NCI-H187 treated with DMSO at 0.1 percent for 48 hours (cell line): ENCODE measurements at places on chromosomes 5 and 9.

DNA sequence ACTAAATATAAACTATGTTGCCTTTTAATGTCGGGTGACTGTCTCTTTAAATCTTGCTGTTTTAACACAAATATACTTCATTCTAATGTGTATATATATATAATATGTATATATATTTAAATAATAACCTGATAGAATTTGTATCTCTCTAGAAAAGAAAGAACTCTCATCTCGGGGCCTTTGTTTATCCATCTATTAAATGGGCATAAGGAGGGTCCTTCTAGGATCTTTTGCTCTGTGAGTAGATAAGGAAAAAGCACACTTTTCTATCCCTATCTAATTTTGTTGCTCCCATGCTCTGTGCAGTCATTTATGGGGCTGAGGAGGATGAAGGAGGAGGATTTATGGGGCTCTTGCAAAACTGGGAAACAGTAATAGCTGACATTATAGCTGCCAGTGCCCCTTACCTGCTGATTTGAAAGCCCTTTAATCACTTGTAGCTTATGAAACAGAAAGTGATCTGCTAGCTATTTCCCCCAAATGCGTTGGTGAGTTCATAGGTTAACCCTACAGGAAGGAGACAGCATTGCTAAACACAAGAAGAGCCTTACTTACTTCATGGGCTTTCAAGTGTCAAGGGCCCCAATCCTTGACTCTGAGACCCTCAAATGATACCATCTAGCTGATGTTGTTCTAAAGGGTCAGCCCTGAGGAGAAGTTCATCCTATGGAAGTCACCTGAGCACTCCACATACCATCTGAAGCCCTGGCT is 5.8 kb upstream of the PPARGC1B start:
- DNase-seq = no peak

DNA sequence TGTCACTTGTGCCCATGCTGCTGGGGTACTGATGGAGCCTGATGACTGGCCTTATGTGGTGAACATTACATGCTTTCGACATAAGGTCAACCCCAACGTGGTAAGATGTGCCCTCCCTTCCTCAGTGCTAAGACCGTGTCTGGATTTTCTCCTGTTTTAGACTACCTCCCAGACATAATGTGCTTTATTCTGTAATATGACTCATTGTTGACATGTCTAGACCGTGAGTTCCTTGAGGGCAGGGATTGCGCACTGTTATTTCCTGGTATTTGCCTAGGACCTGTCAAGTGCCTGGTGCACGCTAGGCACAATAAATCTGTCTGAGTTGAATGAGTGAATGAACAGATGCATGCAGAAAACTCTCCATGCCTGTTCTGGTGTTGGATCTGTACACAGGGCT is 346.0 kb downstream of the KDM4C start:
- DNase-seq = no peak

DNA sequence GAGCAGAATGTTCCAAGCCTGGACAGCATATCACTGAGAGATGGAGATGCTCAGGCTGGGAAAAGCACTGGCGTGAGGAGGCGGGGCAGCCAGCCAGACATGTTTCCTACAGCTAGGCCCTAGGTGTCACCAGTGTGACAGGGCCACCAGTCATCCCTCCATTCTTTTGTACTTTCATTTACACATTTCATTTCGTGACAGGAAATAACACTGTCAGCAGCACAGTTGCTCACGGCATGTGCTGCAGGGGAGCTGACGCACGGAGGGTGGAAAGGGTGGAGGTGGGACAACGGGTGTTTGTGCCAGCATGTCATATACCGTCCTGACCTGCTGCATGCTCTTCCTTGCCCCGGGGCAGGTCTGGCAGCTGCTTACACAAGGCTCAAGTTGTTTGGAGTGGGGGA is 14.8 kb upstream of the CEMIP2 start:
- no peak for DNase-seq

GRCh38 chr5:112366987-112367386 is 52.1 kb downstream of the EPB41L4A start:
- no peak for DNase-seq

- DNase-seq = no peak
These were observed 166.0 kb upstream of the IRX2 start for GRCh38 chr5:2917524-2917923.

DNA sequence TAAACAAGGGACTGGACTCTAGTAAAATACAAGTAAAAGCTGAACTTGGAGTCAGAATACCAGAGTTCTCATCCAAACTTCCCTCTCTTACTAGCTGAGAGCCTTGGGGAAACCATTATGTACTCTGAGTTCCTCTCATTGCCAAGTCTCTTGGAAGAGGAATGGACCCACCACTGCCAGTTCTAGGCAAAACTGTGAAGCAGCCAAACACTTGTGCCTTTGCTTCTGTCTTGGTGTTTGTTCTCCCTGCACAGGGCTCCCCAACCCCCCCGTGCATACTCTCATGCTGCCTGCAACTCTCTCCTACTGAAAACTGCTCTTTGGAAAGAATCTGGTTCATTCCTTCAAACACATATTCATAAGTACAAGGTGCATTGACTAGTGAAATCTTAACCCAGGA is 102.6 kb downstream of the PDZD2 start:
- DNase-seq = no peak

- no peak for DNase-seq
These were observed 120.7 kb upstream of the OTULINL start for GRCh38 chr5:14460844-14461398.

- DNase-seq = no peak
These were observed 64.6 kb downstream of the RGS3 start for GRCh38 chr9:113528088-113528487.

DNA sequence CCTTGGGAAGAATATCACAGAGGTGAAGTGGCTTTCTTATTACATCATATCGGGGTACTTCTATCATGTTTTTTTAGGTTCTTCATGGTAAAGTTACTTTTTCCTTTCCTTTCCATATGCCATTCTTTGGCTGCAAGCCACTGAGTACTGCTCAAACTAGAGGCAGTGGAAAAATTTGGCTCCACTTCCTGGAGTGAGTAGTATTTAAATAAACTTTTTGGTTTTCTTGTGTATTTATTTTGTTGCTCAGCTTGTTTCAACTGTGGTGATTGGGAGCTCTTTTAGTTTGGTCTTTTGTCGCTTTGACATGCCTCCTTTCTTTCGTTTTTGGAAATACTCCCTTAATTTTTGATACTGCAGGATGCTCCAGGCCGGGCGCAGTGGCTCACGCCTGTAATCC is 69.8 kb downstream of the WDR70 start:
- DNase-seq = no peak

GRCh38 chr5:132260051-132260450 is 2.6 kb downstream of the PDLIM4 start:
- no peak for DNase-seq
